Activated T-helper 1 cell treated with anti-CD3 and anti-CD28 coated beads, Interleukin-12 subunit alpha, Interleukin-12 subunit beta, Interleukin-2, Interleukin-4 antibody, amounts not matched to agents 30 ng/mL and 10 ng/mL and 1 ng/mL, durations not matched to agents 14 hours and 24 hours and 36 hours (primary cell): ENCODE measurements at places on chromosomes 7 and 10.

- H3K27me3 ChIP-seq: no peaks in the 10 kb centered on the region
- peaks cover 36% of the 10 kb centered on the region for H3K36me3 ChIP-seq
- no peak overlapping the region for H3K4me3 ChIP-seq
- H3K4me1 ChIP-seq: peaks cover 38% of the 10 kb centered on the region
Observed at GRCh38 chr7:129906700-129907099, 46.1 kb downstream of the UBE2H start.

DNA sequence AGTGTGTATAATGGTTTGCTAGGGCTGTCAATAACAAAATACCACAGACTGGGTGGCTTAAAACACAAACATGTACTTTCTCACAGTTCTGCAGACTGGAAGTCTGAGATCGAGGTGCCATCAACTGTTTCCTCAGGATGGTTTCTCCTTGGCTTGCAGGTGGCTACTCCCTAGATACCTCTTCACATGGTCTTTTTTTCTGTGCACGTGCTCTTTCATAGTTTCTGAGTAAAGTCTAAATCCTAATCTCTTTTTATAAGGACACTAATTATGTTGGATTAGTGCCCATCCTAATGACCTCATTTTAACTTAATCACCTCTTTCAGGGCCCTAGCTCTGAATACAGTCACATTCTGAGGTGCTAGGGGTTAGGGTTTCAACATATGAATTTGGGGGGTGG is 65.9 kb downstream of the AMPH start:
- no peak overlapping the region for H3K27ac ChIP-seq
- peaks cover 5% of the 10 kb centered on the region for H3K27me3 ChIP-seq
- H3K4me3 ChIP-seq: no peak overlapping the region
- no peaks in the 10 kb centered on the region for H3K4me1 ChIP-seq

DNA sequence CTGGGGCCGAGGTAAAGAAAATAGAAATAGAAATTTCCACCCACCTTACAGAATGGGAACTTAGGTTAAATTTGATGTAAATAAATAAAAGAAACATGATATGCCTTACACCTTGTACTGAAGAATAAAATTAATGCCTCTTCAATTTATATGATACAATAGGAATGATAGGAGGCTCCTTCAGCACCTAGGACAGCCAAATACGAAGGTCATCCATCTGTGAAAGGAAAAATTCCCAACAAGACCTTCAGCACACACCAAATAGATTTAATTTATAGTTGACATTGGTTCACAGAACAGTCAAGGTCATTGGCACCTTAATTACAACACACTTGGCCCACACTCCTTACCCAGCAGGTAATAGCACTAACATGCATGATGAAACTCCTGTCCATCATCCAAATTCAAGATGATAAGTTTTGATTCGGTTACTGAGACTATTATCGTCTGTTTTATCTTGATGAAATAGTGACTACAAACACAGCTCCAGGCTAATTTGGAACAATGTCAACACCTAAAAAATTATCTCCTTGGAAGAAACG is 250.9 kb downstream of the SNX13 start:
- no peaks in the 10 kb centered on the region for H3K36me3 ChIP-seq
- no peak overlapping the region for H3K4me3 ChIP-seq
- DNase-seq: no peak
- H3K4me1 ChIP-seq: no peaks in the 10 kb centered on the region
- H3K27me3 ChIP-seq: peaks cover 2% of the 10 kb centered on the region

GRCh38 chr7:33626869-33627268 is 278.5 kb upstream of the BMPER start:
- H3K4me1 ChIP-seq: no peaks in the 10 kb centered on the region
- no peaks in the 10 kb centered on the region for H3K27me3 ChIP-seq
- DNase-seq: no peak

GRCh38 chr7:90621747-90622140 is 25.6 kb downstream of the CDK14 start:
- no peaks in the 10 kb centered on the region for H3K36me3 ChIP-seq
- H3K4me3 ChIP-seq: no peak overlapping the region
- peaks cover 2% of the 10 kb centered on the region for H3K27me3 ChIP-seq
- no peak for DNase-seq
- H3K27ac ChIP-seq: no peak overlapping the region

DNA sequence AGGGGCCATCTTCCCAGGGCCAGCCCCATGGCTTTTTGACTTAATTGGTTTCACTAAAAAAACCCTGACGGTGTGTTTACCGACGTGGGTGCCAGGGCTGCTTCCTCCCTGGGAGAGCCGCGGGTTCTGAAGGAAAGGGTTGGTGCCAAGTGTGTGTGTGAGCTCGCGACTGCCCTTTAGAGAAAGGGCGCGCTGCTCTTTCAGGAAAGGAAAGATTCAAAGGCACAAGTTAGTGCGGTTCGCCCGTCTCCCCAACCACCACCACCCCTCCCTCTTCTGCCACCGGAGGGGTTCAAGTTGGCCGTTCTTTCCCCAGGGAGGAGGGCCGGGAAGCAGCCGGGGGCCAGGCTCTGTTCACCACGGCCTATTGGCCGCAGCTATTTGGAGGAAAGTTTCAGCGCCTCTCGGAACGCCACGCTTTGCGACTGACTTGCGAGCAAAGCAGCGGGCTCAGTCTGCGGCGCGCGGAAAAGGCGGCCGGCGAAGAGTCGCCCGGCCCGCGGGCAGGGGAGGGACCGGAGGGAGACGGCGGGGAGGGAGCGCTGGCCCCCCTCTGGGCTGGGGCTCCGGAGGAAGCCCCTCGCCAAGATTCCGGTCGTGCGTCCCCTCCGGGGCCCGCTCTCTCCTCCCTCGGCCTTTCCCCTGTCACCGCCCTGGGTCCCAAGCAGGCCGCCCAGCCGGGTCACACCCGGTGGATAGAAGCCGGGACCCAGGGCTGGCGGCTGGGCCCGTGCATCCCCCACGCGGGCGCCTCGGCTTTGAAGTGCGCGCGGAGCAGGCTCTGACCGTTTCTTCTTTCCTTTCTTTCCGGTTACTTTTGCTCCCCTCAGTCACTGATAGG is 165.9 kb upstream of the PPP1R3A start:
- no peaks in the 10 kb centered on the region for H3K36me3 ChIP-seq
- peaks cover 39% of the 10 kb centered on the region for H3K4me1 ChIP-seq
- H3K4me3 ChIP-seq: peak overlapping the region; percentile 83
- peaks cover 72% of the 10 kb centered on the region for H3K27me3 ChIP-seq
- no peak for DNase-seq

DNA sequence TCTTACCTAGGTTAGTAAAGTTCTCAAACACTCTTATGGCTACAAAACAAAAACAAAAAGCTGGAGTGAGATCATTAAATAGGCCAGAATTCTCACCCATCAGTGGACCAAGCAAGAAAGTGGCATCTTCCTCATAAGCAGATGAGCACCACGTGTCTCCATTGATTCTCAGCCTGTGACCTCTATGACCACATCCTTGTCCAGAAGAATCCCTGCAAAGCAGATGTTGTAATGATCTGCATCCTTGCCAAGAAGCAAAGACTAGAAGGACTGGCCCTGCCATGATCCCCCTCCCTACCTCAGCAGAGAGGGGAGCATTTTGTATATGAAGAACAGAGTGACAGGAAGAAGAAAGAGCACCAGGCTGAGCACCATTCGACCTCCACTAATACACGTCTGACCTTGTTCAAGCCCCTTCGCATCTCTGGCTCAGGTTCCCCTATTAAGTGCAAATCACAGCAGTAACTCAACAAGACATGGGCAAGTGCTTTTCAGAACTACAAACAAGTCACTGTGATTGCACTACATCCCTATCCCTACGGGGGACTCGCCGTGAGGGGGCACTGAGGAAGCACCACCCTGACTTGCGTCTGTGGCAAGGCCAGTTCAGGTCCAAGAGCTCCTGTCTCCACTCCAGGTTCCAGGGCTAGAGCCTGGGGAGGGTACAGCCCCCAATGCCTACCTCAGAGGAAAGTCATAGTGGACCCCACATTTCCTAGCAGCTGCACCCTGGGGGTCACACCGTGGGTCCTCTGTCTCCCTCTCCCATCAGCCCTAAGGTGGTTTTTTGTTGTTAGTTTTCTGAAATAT is 22.2 kb upstream of the RASSF4 start:
- no peaks in the 10 kb centered on the region for H3K36me3 ChIP-seq
- DNase-seq: no peak
- no peak overlapping the region for H3K4me3 ChIP-seq
- peaks cover 11% of the 10 kb centered on the region for H3K4me1 ChIP-seq
- no peak overlapping the region for H3K27ac ChIP-seq
- peaks cover 3% of the 10 kb centered on the region for H3K27me3 ChIP-seq

DNA sequence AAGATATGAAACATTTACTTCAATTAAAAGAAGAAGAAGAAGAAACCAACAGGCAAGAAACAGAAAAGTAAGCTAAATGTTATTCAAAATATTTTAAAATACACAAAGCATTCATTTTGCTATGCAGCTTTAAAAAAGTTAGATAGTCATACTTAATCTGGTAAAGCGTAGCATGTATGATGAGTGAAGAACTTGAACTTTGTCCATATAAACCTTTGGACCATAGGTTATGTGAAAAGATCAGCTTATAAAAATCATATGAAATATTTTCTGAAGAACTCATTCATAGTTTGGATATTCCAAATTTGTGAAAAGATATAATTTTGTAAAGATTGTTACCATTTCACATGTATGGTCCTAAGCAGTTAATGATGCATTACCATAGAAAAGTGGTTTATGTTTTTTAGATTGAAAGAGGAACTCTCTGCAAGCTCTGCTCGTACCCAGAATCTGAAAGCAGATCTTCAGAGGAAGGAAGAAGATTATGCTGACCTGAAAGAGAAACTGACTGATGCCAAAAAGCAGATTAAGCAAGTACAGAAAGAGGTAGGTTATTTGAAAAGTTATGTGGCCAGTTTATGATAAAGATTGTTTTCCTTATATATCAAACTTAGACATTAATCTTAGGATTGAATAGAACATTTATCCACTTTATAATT is 37.3 kb downstream of the KIF20B start:
- peaks cover 43% of the 10 kb centered on the region for H3K4me1 ChIP-seq
- DNase-seq: no peak
- H3K27me3 ChIP-seq: no peaks in the 10 kb centered on the region
- H3K27ac ChIP-seq: peak overlapping the region; percentile 83

- no peak overlapping the region for H3K27ac ChIP-seq
- DNase-seq: no peak
- peaks cover 10% of the 10 kb centered on the region for H3K4me1 ChIP-seq
- H3K36me3 ChIP-seq: peaks cover 3% of the 10 kb centered on the region
- H3K4me3 ChIP-seq: no peak overlapping the region
Observed at GRCh38 chr10:29730969-29731368, 96.2 kb upstream of the SVIL start.

DNA sequence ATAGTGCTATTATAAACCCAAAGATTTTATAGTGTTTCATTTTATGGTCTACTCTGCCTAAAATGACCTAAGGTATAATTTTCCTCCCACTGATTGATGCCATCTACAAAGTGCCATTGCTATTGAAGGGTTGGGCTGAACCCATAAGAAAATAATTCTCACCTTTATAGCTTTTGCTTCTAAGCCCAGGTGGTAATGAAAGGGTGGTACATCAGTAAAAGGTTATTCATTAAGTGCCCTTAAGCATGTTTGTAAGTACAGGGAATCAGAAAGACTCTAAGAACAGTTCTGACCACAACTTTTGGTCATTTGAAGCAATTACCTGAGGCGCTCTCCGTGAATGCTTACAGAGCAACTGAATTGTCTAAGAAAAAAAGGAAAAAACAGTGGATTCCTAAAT is 1247.3 kb downstream of the NXPH1 start:
- no peaks in the 10 kb centered on the region for H3K36me3 ChIP-seq
- H3K27ac ChIP-seq: no peak overlapping the region
- no peaks in the 10 kb centered on the region for H3K4me1 ChIP-seq
- H3K4me3 ChIP-seq: no peak overlapping the region
- DNase-seq: no peak

DNA sequence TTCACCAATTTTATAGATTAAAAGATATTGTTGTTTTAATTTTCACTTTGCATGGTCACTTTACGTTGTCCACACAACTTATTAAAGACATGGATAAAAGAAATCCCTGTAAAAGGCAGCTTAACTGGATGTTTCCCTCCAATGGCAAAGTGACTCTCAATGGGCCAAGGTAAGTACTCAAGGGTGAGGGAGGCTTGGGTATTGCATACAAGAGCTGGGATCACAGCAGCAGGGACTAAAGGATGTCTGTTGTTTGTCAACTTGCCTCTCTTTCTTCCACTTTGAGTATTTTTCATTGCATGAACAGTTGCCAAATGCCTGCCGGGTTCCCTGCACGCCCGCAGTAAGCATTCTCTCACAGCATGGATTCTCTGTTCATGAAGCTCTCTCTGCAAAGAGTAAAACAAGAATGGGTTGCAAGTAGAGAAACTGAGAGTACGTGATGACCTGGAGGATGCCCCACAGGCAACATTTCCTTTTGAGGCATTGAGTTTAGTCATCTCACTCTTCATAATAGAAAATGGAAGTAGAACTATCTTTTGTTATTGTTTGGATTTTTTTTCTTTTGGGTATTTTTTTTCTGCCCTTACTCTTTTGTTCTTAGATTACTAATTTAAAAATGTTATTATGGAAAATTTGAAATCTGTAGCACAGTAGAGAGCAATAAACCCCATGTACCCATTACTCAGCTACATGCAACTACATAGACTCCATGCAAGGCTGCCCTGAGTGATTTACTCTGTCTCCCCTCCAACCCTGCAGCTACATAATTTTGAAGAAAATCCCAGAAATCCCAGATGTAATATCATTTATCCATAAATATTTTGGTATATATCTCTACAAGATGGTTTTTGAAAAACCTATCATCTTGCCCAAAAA is 26.3 kb downstream of the GPR141 start:
- H3K27ac ChIP-seq: no peak overlapping the region
- no peak overlapping the region for H3K4me3 ChIP-seq
- peaks cover 6% of the 10 kb centered on the region for H3K27me3 ChIP-seq
- no peak for DNase-seq
- H3K4me1 ChIP-seq: peaks cover 7% of the 10 kb centered on the region

- H3K27ac ChIP-seq: no peak overlapping the region
- DNase-seq: no peak
- peaks cover 11% of the 10 kb centered on the region for H3K4me1 ChIP-seq
- no peaks in the 10 kb centered on the region for H3K27me3 ChIP-seq
- H3K4me3 ChIP-seq: no peak overlapping the region
Observed at GRCh38 chr10:74507951-74508350, 318.4 kb upstream of the KAT6B start.

GRCh38 chr7:75938921-75939320 is 24.0 kb downstream of the POR start:
- no peak for DNase-seq
- H3K27ac ChIP-seq: no peak overlapping the region
- no peak overlapping the region for H3K4me3 ChIP-seq
- H3K27me3 ChIP-seq: no peaks in the 10 kb centered on the region
- peaks cover 7% of the 10 kb centered on the region for H3K36me3 ChIP-seq
- peaks cover 3% of the 10 kb centered on the region for H3K4me1 ChIP-seq

- DNase-seq: no peak
- H3K36me3 ChIP-seq: no peaks in the 10 kb centered on the region
- H3K4me3 ChIP-seq: no peak overlapping the region
- H3K27ac ChIP-seq: no peak overlapping the region
- no peaks in the 10 kb centered on the region for H3K4me1 ChIP-seq
Observed at GRCh38 chr10:79417731-79418130, 27.7 kb downstream of the ZCCHC24 start.

DNA sequence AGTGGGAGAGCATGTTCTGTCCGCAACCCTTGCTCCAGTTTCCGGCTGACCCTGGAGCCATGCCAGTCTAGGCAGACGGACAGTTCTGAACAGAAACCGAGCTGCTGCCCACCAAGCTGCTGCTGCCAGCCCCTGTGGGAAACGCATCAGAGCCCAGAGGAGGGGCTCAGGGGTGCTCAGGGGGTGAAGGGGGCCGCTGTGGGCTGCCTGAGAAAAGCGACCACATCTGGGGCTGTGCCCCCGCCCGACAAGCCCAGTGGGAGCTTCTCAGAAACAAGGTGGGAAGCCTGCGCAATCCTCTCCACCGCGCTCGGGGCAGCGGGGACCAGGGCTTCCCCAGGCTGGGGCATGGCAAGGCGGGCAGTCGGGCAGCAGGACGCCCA is 38.8 kb upstream of the CFAP46 start:
- H3K36me3 ChIP-seq: no peaks in the 10 kb centered on the region
- H3K4me1 ChIP-seq: no peaks in the 10 kb centered on the region
- no peak overlapping the region for H3K4me3 ChIP-seq
- DNase-seq: no peak
- no peaks in the 10 kb centered on the region for H3K27me3 ChIP-seq
- no peak overlapping the region for H3K27ac ChIP-seq
